ENCODE measurements at places on chromosomes 2 and 18. TPM values are rescaled to one million over a fixed set of nuclear protein-coding genes. Genes with fewer than 3 reads are reported as not detected.

GAL3ST2 gene
- not detected for total RNA-seq

BOLL gene
- not detected for total RNA-seq

IGFBP5 gene
- 0.40 TPM for total RNA-seq

HTR2B gene
- total RNA-seq, result 0.07 TPM

MEIS1 gene
- 18.8 TPM for total RNA-seq

NCKAP5 gene
- total RNA-seq, result 0.50 TPM

IL36A gene
- total RNA-seq, result not detected

SP140 gene
- not detected for total RNA-seq

MATN3 gene
- total RNA-seq, result 3.5 TPM

MC5R gene
- total RNA-seq, result not detected

All from thoracic aorta endothelial cell (primary cell).